ENCODE measurements at places on chromosomes 2 and 18.
A peak's percentile ranks its signal among the peaks of the same experiment; 100 is the strongest.

DNA sequence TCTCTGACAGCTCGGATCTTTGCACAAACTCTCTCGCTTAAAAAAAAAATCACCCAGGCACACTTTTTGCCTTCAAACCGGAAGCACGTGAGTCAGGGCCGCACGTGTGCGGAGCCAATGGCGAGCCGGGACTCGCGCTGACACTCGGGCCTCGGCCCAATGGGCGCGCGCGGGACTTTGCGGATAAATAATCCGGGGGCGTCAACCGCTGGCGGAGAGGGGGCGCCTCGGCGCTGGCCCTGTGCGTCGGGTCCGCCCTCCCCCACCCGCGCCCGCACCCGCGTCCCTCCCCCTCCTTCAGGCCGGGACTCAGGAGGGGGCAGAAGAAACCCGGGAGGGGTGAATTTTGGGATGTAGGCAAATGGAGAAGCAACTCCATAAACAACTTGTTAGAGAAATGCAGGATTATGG lies 319 bp upstream of the EN1 start:
- peak; percentile 33 for DNase-seq

DNA sequence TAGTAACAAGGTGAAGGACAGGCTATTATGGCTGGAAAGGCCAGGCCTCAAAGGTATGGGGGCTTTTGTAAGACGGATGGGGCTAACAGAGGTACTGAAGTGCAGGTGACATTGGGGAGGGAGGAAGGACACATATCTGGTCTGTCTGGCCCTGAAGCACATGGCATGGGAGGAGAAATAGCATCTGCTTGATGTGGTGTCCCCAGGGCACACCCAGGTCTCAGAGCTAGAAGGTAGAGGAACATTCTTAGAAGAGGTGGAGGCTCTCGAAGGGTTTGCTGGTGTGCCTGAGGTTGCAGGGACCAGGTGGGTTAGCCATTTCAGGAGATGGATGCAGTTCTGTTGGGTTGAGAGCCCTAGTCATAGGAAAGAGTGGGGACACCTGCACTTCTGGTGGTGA lies 9.5 kb downstream of the RALB start:
- no peak for DNase-seq

GRCh38 chr2:189056200-189057106 lies 82.3 kb downstream of the COL3A1 start:
- DNase-seq = no peak

GRCh38 chr18:23137097-23137635 lies 1.9 kb downstream of the CABLES1 start:
- no peak for DNase-seq

DNA sequence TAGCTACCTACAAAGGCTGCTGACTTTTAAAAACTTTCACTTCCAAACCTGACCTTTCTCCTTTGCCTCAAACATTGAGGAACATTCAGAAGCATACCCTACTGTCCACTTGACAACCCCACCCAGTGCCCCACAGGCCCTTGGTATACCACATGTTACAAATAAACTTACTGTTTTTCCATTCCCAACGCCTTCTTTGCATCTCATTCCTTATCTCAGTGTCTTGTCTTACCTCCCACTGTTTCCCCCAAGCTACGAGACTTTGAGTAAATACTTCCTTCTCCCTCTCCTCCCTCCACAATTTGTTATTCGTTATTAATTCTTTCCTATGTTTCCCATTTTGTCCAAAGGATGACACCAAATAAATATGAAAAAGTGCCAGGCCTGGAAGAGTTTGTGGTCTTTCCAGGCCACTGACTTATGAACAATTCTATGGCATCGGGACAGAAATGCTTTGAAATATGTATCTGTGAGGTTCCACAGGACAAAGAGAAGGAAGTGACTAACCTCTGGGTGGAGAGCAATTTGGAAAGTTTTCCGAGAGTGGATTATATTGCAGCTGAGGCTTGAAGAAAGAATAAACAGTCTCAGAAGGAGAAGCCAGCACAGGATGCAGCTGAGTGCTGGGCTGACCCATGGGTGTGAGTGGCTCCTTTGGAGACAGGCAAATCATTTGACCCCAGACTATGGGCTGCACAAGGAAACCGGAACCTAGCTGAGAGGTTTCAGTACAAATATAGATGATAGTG lies 409.0 kb downstream of the LPIN1 start:
- DNase-seq = no peak

- no peak for DNase-seq
These were observed 123.9 kb downstream of the PLEKHM3 start for GRCh38 chr2:207901401-207901800.

- DNase-seq = no peak
These were observed 20.2 kb downstream of the FAM124B start for GRCh38 chr2:224381521-224382279.

- no peak for DNase-seq
These were observed 39.1 kb downstream of the TMEFF2 start for GRCh38 chr2:192155511-192156118.

DNA sequence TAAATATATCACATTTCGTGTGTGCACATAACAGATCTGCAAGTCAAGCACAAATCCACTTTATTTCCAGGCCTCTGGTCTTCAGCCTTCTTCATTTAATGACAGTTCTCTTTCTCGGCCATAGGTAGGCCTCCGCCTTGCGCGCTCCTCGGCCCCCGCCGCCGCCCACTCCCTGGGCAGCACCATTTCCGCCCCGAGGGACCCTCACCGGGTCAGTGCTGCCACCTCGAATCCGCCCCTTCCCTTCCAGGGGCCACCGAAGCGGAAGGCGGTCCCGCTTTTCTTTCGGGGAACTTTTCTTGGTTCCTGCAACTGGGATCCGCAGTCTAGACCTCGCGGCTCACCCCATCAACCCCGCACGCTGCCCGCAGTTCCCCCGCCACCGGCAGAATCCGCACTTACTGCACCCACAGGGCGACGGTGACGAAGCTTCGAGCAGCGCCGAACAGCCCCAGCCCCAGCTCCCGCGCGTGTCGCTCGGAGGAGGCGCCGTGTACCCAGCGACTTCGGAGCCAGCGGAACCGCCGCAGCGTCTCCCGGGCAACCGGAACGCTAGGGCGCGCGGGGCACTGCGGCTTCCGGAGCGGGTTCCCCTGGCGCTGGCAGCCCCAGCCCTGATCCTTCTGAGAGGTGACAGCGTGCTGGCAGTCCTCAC lies at the start of gene CDKL4:
Gene CDKL4 (minus strand): TSS at position 502 of the 655 bp plus-strand sequence.
- DNase-seq = no peak

- DNase-seq = no peak
These were observed 10.5 kb downstream of the ACVR2A start for GRCh38 chr2:147855316-147855715.

- no peak for DNase-seq
These were observed 31.3 kb upstream of the LINC00305 start for GRCh38 chr18:64180171-64180570.

DNA sequence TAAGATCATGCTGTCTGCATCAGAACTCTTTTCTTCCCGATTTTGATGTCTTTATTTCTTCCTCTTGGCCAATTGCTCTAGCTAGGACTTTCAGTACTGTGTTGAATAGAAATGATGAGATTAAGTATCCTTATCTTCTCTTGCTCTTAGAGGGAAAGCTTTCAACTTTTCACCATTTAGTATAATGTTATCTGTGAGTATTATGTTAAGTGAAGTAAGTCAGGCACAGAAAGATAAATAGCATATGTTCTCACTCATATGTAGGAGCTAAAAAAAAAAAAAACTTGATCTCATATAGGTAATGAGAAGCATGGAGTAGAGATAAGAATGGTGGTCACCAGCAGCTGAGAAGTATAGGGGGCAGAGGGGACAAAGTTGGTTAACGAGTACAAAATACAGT lies 1089.5 kb downstream of the TDRD15 start:
- no peak for DNase-seq

DNA sequence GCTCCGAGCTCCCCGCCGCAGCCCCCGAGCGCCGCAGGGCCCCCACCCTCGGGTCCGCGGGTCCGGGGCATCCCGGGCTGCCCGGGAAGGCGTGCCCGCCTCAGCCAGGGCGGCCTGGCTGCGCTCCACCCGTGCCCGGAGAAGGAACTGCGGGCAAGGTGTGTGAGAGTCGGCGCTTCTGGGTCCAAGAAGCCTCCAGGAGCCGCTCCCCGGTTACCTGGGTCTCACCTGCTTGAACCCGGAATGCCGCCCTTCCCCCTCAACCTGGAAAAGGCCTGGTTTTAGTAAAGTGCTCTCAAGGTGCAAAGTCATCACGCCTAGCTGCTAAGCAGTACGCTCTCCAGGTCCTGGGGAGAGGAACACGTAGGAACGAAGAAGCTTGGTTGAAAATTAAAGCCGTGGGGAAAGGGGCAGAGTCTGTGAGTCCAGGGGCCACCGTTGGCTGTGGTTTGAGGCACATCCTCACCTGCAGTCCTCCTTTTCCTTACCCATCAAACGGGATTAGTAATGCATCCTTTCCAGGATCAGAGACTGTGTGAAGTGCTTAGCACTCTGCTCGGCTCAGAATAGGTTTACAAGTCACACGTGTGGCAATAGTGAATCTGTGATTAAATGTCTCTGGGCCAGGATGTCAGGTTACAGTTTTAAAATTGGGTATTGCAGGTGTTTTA lies 1.2 kb downstream of the ASAP2 start:
- DNase-seq = no peak

- no peak for DNase-seq
These were observed 43.1 kb downstream of the AAK1 start for GRCh38 chr2:69600425-69600824.

GRCh38 chr2:162221064-162221463 lies 22.2 kb downstream of the FAP start:
- peak; percentile 20 for DNase-seq

GRCh38 chr2:120445449-120446143 lies 99.7 kb downstream of the INHBB start:
- no peak for DNase-seq

DNA sequence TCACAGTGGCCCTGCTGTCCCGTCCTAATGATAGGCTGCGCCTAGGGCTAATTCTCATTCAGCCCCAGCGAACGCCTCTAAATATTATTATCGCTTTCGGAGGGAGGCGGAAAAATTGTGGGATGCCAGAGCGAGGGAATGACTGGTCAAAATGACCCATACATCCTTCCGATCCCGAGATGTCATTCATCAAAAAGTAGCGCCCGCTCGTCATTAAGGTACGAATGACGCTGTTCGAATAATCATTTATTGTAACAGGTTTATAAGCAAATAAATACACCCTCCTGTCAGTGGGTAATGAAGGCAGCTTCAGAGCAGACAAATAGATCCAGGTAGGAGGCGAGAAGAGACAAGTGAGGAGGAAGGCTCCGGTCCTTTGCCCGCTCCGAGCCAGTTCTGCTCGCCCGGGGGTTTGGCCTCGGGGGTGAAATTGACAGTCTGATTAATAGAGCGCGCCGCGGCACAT lies at the start of gene EVX2:
Gene EVX2 (minus strand): TSS at position 167 of the 466 bp plus-strand sequence. CDS start 186 bp downstream, outside the sequence.
- DNase-seq = no peak

DNA sequence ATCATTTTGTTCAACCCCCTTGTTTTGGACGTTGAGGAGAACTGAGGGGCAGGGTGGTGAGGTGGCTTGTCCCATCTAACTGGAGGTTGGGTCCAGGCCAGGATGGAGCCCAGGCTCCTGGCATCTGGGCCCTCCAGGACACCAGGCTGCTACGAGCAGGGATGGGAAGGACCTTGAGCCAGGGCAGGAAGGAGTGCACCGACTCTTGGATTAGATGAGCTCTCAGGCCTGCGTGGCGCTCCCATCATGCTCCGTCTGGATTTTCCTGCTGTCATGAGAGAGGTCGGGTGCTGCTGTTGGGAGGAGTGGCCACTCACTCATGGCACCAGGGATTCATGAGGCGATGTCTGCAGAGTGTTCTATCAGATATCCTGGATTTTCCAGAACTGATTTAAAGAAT lies 18.3 kb upstream of the ALLC start:
- DNase-seq = no peak

GRCh38 chr2:54461261-54461660 lies 5.1 kb downstream of the SPTBN1 start:
- DNase-seq = no peak

DNA sequence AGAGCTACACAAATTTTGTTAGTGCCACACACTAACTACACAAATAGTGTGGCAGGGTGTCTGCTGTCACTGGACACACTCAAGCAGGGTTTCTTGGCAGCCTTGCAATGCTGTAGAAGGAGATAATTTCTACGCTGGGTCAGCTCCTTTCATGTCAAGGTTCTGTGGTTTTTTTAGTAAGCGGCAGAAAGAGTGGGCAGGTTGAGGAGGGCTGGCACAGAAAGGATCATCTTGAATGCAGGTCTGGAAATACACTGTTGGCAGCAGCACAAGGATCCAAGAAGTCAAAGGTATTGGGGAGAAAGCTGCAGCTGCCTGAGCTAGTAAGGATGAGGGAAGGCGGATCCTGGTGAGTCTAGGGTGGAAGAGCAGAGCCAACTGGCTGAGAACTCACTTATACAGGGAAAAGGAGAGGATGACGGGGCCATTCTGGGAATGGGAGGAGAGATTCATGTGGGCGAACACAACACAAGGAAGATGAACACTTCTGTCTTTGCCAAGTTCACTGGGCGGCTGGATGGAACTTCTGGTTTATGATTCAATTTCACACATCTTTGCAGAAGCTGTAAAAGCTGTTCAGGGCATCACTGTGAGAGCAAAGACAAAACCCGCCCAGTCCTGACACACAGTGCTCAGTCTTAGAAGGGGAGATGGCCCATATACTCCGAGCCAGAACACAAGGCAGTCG lies 16.9 kb upstream of the CYRIA start:
- no peak for DNase-seq

- DNase-seq = no peak
These were observed 82.4 kb downstream of the RBMS1 start for GRCh38 chr2:160411167-160411566.

GRCh38 chr2:239190361-239190760 lies 210.5 kb downstream of the HDAC4 start:
- DNase-seq = no peak

- DNase-seq = no peak
These were observed 42.5 kb upstream of the ATP8B1 start for GRCh38 chr18:57845605-57846074.

DNA sequence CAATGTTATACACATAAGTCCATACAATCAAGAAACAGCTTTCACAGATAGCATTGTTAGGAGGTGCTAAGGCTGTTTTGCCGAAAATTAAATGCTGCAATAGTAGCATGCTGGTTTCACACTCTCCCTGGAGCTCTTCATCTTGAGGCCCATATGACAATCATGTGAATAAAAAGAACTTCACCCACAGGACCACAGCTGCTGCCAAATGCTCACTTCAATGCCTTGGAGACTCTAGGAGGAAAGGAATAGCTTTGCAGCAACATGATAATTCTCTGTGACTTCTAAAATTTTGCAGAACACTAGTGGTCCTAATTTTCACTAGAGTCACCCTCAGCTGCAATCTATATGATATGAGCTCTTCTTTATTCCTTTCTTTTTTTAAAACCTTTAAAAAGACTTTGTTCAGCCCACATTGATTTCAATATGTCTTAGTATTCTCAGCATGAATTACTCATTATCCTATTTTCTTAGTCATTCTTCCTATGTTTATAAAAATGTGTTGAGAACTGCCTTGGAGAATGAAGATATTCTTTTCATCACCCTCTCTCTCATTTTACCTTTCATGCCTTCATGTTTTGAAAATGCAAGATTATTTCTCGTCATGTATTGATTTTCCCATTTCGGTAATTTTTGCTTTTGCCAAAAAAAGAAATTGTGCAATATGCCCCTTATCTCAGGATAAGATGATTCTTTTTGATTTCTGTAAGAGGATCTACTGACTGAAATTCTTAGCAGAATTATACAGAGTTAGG lies 108.2 kb downstream of the PDE1A start:
- DNase-seq = no peak
